ENCODE measurements at places on chromosomes 11 and 22.

GRCh38 chr22:39773503-39773902, 120.1 kb downstream of the ENTHD1 start:
- no peak for DNase-seq

- DNase-seq: no peak
These were observed 53.2 kb upstream of the BID start for GRCh38 chr22:17827466-17827865.

DNA sequence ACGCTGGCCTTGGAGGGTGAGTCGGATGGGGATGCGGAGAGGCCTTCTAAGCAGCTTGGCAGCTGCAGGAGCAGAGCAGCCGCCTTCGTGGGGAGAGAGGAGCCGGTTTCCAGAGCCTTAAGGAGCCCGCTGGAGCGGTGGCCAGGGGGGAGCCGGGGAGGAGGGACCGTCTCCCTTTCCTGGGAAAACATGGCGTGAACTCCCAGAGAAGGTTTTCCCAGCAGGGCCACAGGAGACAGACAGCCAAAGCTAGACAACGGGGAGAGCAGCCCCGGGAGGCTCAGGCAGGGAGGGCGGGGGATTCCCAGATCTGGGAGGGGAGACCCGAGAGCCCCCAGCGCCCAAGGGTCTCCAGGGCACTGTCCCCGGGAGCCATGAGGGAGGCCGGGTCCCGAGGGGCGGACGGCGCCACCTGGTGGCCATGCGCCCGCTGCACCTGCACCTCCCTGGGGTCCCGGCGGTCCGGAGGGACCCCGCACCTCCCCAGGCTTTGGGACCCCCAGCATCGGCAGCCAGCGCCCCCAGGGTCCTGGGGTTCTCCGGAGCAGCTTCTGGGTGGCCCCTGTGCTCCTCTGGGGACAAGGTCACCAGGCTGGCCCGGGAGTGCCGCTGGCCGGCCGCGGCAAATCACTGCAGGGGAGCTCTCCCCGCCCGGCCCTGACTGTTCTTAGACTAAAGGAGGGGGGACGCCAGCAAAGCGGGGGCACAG, 2.4 kb upstream of the SYT8 start:
- peak; percentile 28 for DNase-seq

GRCh38 chr11:693415-693831, 1.6 kb downstream of the DEAF1 start:
- no peak for DNase-seq

DNA sequence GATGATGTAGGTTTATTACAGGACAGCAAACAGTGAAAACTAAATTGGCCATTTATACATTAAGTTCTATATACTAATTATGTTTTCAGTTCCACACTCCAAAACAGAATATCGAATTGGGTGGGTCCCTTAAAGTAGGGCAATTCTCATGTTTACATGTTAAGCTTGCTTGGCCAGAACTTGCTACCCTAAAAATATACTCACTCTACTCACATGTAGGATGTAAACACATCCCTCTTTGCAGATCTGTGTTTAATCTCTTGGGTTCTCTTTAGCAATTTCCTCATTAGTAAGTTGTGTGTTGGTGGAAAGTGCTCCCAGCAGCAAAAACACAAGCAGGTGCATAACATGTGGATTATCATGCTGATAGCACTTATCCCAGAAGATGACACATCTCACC, 22.6 kb upstream of the DDX6 start:
- DNase-seq: no peak

DNA sequence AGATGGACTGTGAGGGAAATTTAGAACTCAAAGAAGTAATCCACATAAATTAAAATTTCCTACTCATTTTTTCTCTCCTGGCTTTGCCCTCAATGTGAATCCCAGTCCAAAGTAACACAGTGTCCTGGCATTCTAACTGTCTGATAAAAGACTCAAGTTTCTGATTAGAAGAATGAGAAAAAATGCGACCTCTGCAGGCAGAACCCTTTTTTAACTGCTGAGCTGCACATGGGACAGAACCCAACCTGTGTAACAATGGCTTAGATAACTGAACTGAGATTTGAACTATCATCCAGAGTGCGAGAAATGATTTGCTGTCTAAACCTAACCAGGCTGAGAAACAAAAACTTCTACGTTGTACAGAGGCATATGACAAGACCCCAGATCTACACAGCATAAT, 385.6 kb upstream of the LRRC4C start:
- DNase-seq: no peak

DNA sequence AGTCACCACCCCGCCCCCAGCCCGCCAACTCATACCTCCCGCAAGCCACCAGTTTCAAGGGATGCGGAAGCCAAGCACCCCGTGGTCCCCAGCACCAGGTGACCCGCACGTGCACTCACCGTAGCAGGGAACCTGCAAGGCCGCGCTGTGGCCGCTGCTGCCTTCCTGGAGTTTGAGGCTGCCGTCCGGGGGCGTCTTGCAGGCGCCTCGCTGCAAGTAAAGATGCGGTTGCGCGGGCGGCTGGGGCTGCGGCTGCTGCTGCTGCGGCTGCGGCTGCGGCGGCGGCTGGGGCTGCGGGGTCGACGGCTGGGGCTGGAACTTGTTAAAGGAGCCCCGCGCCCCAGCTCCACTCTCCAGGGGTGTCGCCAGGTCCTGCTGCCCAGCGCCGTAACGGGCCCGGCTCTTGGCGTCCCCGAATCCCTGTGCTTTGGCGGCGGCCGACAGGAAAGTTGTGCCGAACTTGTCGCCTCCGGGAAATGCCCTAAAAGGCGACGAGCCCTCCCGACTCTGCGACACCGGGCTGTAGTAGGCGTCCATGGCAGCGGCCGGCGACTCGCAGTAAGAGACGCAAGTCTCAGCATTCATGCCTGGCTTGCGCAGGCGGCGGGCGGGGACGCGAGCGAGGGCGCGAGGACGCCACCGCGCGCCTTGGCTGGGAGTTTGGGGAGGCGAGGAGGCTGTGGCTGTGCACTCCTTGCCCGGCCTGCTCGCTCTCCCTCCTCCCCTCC, at the start of gene ALX4:
Gene ALX4 (minus strand): TSS at position 662 of the 728 bp plus-strand sequence. CDS start 77 bp downstream, at position 585.
- no peak for DNase-seq

GRCh38 chr11:102788334-102788995, 8.0 kb upstream of the MMP10 start:
- DNase-seq: no peak

DNA sequence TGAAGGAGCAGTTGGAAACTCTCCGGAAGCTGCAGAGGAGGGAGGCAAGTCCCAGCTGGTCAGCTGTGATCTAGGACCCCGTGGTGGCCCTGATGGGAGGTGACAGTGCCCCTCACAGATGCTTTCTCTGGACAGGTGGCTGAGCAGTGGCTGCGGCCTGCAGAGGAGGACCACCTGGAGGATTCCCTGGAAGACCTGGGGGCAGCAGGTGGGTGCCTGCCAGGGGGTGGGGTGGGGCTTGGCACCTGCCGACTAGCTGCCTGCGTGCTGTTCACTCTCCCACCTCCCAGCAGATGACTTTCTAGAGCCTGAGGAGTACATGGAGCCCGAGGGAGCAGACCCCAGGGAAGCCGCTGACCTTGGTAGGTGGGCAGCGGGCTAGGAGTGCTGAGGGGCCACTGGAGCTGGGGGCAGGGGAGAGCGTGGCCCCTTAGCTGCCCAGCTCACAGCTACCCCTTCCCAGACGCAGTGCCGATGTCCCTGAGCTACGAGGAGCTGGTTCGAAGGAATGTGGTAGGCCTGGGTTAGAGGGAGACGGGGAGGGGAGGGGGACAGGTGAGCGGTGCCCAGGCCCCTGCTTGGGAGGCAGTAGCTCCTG, 3.1 kb downstream of the SCO2 start:
- no peak for DNase-seq

DNA sequence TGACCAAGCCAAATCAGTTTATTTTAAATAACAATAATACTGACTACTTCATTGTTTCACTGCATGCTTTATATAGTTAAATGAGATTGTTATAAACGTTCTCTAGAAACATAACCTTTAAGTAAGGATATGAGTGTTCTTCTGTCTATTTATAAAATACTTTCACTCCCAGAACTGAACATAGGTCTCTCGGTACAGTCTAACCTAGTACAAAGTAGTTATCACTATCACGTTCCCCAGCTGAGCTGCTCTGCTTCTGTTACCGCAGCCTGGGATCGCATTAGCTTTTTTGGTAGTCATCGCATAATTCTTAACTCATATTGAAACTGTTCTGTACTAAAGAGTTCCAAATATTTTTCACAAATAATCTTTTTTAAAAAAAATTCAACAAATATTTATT, 143.6 kb downstream of the WNT11 start:
- no peak for DNase-seq

Data from SW480 (cell line).